ENCODE measurements at places on chromosomes 4 and X. TPM values are rescaled to one million over a fixed set of nuclear protein-coding genes. Genes with fewer than 3 reads are reported as not detected.

Gene ADH1A
- total RNA-seq: not detected

DNA sequence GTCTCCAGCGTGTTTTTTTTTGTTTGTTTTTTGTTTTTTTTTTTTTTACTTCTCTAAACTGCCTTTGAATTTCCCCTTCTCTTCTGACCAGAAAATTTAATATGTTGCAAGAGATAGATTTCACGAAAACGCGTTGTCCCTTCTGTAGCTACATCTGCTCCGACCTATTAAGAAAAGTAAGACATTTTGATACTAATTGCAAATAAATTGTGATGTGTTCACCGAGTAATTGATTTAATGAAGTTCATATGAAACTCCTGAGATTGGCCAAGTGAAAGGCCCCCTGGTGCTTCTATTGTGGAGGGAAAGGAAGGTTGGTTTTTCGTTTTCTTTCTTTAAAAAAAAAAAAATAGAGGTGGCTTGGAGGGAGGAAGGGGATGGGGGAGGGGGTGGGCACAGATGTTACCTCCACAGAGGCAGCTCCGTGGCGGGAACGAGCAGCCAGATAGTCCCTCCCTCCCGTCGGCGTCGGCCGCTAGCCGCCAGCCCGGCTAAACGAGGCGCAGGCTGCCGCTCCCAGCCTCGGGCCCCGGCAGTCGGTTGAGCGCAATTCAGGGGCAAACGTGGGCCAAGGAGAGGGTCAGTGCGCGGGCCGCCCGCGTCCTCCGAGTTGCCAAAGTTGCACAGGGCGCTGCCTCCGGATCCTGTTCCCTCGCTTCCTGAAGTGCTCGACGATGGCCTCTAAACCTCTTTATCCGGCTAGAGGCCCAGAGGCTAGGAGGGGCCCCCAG is 139.1 kb upstream of the ZIC3 start:
- H3K27ac ChIP-seq: no peak overlapping the region
- no peak for DNase-seq
- H3K4me3 ChIP-seq: no peak overlapping the region
- no peaks in the 10 kb centered on the region for H3K36me3 ChIP-seq

Gene ADGRG2
- total RNA-seq: not detected

DNA sequence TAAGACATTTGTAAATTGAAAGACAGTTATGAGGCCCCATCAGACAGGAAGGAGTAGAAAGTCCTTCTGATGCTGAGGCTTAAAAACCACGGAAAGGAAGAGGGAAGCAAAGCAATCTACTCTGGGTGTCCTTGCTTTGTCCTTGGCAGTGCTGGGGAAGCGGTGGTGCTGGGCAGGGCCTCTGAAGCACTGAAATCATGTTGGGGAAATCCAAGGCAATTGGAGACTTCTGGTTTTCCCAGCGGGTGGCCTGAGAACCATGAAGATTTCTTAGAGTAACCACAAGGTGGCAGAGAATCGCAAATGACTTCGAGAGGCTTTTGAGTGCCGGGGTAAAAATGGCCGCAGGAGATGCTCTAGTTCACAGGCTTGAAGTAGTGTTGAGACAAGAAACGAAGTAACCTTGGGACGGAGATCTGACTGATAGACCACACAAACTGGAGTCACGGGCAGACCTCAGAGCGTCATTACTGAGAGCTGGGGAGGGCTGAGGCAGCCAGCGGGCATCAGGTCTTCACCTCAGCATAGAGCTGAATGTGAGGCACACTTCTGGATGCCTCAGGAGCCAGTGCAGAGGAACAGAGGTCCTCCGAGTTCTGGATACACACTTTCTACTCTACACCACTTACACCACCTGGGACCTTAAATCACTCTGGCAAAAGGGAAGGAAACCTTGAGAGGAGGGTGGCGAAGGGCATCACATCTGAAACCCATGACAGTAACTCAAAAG is 130.7 kb upstream of the GPRIN3 start:
- peaks cover 14% of the 10 kb centered on the region for H3K4me1 ChIP-seq
- H3K27ac ChIP-seq: peak overlapping the region; percentile 66
- DNase-seq: peak; percentile 63
- no peaks in the 10 kb centered on the region for H3K27me3 ChIP-seq
- H3K4me3 ChIP-seq: no peak overlapping the region
- H3K36me3 ChIP-seq: no peaks in the 10 kb centered on the region

- no peak overlapping the region for H3K4me3 ChIP-seq
- no peaks in the 10 kb centered on the region for H3K36me3 ChIP-seq
- no peak for DNase-seq
- no peaks in the 10 kb centered on the region for H3K27me3 ChIP-seq
- H3K27ac ChIP-seq: no peak overlapping the region
Measured at GRCh38 chr4:8541981-8542715, 38.0 kb upstream of the GPR78 start.

GRCh38 chrX:23952984-23953907 is 45.4 kb downstream of the CXorf58 start:
- peak overlapping the region; percentile 90 for H3K27ac ChIP-seq
- H3K4me1 ChIP-seq: peaks cover 15% of the 10 kb centered on the region
- peak; percentile 59 for DNase-seq
- peak overlapping the region; percentile 75 for H3K4me3 ChIP-seq

Data from activated CD8-positive, alpha-beta T cell treated with anti-CD3 and anti-CD28 coated beads for 36 hours (primary cell).